Natural killer cell (primary cell): ENCODE measurements at places on chromosomes 7 and 10. TPM values are rescaled to one million over a fixed set of nuclear protein-coding genes. Genes with fewer than 3 reads are reported as not detected.

GRCh38 chr10:1461016-1461415 lies 276.3 kb downstream of the ADARB2 start:
- H3K36me3 ChIP-seq = no peaks in the 10 kb centered on the region
- H3K27me3 ChIP-seq = no peaks in the 10 kb centered on the region
- H3K27ac ChIP-seq = no peak overlapping the region
- DNase-seq = no peak
- H3K4me3 ChIP-seq = no peak overlapping the region

DNA sequence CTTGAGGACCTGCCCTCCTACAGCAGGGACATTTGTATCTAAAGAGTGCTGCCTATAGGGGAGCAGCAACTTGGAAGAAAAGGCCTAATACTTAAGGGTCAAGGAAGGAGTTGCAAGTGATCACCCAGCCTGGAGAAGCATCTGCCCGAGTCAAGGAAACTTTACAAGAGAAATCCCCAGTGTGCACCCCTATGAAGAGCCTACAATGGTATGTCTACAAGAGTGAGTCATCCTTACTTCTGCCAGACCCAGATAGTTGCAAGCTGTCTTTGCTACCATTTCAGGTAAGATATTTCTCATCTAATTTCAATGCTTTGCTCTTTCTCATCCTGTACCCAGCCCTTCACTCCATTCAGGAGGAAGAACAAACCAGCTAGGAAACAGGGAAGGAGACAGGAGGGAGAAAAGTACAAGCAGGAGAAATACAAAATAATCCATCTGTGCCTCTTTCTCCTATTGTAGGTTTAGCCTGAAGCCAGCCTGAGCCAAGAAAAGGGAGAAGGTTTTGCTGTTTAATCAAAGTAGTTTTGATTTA lies 34.4 kb upstream of the AGR3 start:
- no peaks in the 10 kb centered on the region for H3K27me3 ChIP-seq
- no peaks in the 10 kb centered on the region for H3K36me3 ChIP-seq
- DNase-seq = no peak
- no peaks in the 10 kb centered on the region for H3K4me1 ChIP-seq

DNA sequence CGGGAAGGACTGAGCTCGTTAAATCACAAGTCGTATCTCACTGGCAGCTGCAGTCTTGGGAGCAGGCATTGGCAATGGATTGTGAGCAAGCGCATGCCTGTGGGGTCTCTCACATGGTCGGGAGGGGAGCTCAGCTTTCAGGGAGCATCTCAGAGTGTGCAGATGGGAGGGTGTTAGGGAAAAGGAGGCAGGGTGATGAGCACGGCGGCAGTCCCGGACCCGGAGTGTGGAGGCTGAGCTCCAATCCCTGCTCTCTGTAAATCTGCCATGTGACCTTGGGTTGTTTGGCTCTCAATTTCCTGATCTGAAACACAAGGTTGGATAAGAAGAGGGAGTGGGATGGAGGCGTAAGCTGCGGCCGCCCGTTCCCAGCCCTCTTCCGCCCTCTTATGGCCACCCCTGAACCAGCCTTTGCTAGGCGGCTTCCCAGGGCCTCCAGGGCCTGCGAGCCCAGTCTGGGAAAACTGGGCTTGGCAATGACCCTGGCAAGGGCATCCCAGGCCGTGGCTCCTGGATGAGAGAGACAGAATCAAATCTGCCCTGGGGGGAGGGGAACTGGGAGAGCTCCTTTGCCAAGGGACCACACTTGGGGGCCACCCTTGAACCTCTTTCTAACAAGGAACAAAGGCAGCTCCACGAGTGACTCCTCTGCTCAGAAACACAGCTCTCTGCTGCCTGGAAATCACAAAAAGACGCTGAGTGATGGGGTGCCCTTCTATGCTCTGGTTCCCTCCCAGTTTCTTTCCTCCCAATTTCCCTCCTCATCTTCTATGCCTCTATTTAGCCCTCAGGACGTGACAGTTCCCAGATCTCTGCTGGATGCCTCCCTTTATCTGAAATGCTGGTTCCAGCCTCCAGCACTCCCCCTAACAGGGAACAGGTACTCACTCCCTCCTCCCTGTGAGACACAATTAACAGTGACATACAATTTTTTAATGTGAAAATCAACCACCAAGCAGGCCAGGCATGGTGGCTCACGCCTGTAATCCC lies 41.7 kb upstream of the LOXL4 start:
- H3K4me1 ChIP-seq = peaks cover 9% of the 10 kb centered on the region
- no peak overlapping the region for H3K27ac ChIP-seq

GRCh38 chr7:144027070-144027469 lies 21.7 kb upstream of the OR2A5 start:
- no peak for DNase-seq
- no peaks in the 10 kb centered on the region for H3K36me3 ChIP-seq
- no peak overlapping the region for H3K27ac ChIP-seq
- H3K27me3 ChIP-seq = no peaks in the 10 kb centered on the region

DNA sequence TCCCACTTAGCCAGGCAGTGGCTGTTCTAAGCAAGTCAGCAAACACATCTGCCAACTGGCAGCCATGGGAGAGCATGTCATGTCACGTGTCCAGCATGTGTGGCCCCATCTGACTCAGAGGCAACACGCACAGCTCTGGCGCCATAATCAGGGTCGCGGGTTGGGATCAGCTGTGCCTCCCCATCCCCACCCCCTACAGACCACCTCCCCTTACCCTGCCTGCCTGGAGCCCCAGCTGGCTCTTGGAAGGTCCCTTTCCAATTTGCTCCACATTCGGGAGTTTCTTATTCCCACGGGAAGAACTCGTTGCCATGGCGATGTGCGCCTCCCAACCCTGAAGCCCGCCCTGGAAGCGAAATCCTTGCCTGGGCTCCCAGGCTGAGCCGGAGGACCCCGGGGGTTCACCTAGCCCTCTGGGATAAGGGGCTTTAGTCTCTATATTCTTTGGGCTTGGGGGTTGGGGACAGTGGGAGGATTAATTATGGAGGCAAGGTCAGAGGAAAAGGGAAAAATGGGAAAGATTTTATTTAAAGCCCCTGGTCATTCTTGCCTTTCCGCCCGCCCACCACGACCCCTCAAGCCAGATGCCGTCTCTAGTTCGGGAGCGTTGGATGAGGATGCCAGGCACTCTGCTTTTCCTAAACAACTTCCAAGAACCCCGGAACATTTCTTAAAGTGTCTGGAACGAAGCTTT lies 283.7 kb downstream of the ZEB1 start:
- H3K27ac ChIP-seq = no peak overlapping the region
- DNase-seq = peak; percentile 40
- peak overlapping the region; percentile 36 for H3K4me3 ChIP-seq
- H3K36me3 ChIP-seq = no peaks in the 10 kb centered on the region
- peaks cover 15% of the 10 kb centered on the region for H3K4me1 ChIP-seq

DNA sequence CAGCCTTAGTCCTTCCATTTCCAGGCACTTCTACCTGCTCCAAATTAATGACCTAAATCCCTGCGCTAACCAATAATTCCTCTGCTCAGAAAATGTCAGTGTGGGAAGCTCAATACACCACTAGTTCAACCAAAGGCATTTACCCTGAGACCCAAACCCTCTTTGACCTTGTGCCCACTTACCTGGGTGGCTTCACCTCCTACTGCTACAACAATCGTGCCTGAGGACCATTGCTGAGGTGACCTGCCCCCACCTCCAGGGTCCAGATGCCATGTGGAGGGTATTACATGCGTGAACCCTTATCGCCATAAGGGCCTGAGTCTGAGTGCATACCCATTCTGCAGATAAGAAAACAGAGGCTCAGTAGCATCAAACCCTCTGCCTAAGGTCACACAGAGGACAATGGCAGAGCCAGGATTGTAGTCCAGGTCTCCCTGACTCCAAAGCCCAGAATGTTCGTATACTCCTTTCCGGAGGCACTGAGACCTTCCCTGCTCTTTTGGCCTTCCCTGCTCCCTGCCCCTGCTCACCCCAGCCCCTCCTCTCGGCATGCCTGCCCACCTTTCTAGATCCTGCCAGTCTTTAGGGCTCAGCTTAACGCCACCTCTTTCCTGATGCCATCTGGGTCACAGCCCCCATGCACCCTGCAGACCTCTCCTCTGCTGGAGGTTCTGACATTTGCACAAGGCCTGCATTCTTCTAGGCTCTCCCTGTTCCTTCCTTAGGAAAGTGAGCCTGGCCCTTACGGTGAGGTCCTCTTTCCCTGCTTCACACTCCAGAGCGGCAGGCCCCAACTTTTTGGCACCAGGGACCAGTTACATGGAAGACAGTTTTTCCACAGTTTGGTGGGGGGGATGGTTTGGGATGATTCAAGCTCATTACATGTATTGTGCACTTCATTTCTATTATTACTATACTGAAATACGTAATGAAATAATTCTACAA lies 94.9 kb downstream of the CHST15 start:
- H3K4me1 ChIP-seq = peaks cover 30% of the 10 kb centered on the region
- peaks cover 22% of the 10 kb centered on the region for H3K27me3 ChIP-seq
- H3K27ac ChIP-seq = peak overlapping the region; percentile 15

- no peaks in the 10 kb centered on the region for H3K4me1 ChIP-seq
- DNase-seq = no peak
- no peak overlapping the region for H3K27ac ChIP-seq
These were observed 229.2 kb downstream of the WDR11 start for GRCh38 chr10:121080281-121080891.

DNA sequence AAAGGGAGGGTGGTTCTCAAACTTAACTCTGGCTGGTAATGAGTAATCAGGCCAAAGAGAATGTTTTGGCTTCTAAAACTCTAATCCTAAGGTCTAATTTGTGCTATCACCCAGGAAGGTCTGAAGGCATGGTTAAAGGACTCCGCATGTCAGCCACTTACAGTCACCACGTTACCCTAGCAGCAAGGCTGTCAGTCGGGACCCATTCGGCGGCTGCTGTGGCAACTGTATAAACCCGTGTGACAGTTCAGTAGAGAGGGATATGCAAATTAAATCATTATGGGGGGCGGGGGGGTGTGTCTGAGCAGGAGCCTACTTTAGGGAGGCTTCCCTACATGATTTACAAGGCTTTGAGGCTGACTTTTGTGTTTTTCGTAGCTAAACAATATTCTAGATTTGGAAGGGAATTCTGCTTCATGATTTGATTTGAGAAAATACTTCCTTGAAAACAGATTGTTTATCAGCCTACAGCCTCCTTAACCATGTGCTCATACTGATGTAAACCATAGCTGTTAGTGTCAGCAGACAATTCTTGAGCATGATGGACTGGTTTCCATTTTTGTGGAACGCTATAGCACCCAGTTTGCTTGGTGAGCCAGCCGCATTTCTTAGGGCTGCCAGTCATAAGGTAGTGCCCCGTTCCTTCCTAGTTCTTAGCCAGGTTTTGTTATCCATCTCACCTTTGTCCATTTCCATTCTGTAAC lies 284.4 kb downstream of the USP6NL start:
- H3K27me3 ChIP-seq = no peaks in the 10 kb centered on the region
- no peak for DNase-seq
- H3K36me3 ChIP-seq = peaks cover 92% of the 10 kb centered on the region
- no peak overlapping the region for H3K4me3 ChIP-seq

- H3K36me3 ChIP-seq = no peaks in the 10 kb centered on the region
- no peaks in the 10 kb centered on the region for H3K27me3 ChIP-seq
- no peak for DNase-seq
- no peak overlapping the region for H3K4me3 ChIP-seq
- H3K27ac ChIP-seq = no peak overlapping the region
These were observed 146.7 kb downstream of the TEX36 start for GRCh38 chr10:125536236-125536635.

DNA sequence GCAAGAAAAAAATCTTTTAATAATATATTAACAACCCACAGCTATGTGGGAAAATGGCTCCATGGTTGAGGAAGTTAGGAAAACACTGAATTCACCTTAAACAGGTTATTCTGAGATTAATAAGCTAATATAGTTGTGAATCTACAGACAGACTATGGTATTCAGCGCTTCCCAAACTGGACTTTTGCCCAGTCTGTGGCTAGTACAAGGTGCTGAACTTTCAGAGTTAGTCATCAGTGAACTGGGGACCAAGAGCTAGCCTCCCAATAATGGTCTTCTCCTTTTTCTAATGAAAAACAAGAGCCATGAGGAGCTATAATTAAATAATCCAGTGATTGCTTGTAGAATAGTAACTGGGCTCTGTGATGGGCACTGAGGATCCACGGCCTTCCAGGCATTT lies 65.3 kb downstream of the FRMPD2 start:
- H3K36me3 ChIP-seq = no peaks in the 10 kb centered on the region
- no peak overlapping the region for H3K27ac ChIP-seq
- H3K4me1 ChIP-seq = no peaks in the 10 kb centered on the region
- H3K27me3 ChIP-seq = no peaks in the 10 kb centered on the region
- no peak overlapping the region for H3K4me3 ChIP-seq
- DNase-seq = no peak

DNA sequence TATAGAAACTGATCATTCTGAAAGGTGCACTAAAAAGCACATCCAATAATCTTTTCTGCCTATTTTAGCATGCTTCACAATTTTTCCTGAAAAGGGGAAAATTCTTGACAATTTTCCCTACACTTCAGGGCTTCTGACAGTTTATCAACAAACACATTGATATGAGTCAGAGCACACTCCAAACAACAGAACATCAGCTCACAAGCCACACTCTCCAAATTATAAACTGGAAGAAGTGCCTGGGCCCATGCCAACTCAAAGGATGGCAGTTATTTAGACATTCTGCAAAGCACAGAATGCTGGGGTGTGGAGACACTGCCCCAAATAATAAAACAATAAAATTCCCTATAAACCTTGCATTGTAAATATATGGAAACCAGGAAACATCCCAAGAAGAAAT lies 90.8 kb downstream of the ELAPOR2 start:
- H3K27me3 ChIP-seq = no peaks in the 10 kb centered on the region
- no peaks in the 10 kb centered on the region for H3K36me3 ChIP-seq
- no peak overlapping the region for H3K4me3 ChIP-seq
- H3K27ac ChIP-seq = no peak overlapping the region
- no peaks in the 10 kb centered on the region for H3K4me1 ChIP-seq

GRCh38 chr7:53413021-53413420 lies 377.6 kb downstream of the POM121L12 start:
- DNase-seq = no peak
- no peaks in the 10 kb centered on the region for H3K27me3 ChIP-seq
- H3K27ac ChIP-seq = no peak overlapping the region
- no peaks in the 10 kb centered on the region for H3K4me1 ChIP-seq
- H3K36me3 ChIP-seq = no peaks in the 10 kb centered on the region

The XRCC2 gene
- 1.0 TPM for total RNA-seq

The BICC1 gene
- total RNA-seq = 0.14 TPM

The CYP3A4 gene
- not detected for total RNA-seq

The FRAT1 gene
- total RNA-seq = 26.0 TPM

The TDRD1 gene
- 0.08 TPM for total RNA-seq

The GRID2IP gene
- 0.40 TPM for total RNA-seq

The CREB3L2 gene
- 45.9 TPM for total RNA-seq

The ABCB4 gene
- total RNA-seq = 0.50 TPM

The OR9A2 gene
- not detected for total RNA-seq

The GDF2 gene
- not detected for total RNA-seq

The SUN3 gene
- total RNA-seq = not detected

The CYP2C19 gene
- total RNA-seq = not detected

The GNB2 gene
- 212 TPM for total RNA-seq

The CALML5 gene
- not detected for total RNA-seq

The OR2A7 gene
- total RNA-seq = not detected

The AGAP6 gene
- total RNA-seq = 20.0 TPM
